ENCODE measurements at places on chromosomes 12 and 14.

GRCh38 chr12:108910336-108910735 is 30.4 kb downstream of the DAO start:
- no peak for DNase-seq

DNA sequence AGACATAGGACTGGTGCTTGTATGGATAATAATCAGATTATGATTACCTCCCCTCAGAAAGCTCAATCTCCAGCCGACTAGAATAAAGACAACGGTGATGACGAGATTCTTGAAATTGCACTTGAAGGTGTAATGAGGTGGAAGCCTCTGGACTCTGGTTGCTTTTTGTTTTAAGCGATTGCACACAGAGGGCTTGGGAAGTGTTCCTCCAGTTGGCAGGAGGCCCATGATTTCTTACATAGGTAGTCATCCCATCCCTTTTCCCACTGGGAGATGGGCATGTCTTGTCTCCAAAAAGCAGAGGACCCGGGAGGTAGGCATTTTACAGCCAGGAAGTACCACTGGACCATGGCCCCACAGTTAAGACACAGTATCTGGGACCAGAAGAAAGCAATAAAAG is 165.7 kb upstream of the FKBP4 start:
- DNase-seq = no peak

- DNase-seq = no peak
Observed at GRCh38 chr12:6266971-6267721, 43.3 kb upstream of the PLEKHG6 start.

DNA sequence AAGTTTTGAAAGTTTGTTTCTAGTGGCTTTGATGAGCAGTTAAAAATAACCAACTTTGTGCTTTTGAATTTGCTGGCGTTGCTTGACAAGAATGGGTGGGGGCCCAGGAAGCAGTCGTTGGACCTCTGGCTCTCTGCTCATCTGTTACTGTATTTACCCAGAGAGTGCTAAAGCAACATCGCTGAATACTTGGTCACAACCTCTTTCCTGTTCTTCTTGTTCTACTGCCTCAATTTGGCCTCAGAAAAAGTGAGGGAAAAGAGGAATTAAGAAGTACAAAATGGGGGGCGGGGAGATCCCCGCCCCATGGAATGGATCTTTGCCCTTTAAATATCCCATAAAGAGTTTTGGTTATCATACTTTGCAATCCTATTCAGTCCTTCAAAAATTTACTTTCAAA is 221.5 kb upstream of the G2E3 start:
- no peak for DNase-seq

GRCh38 chr14:69675877-69676416 is 64.6 kb downstream of the SUSD6 start:
- no peak for DNase-seq

GRCh38 chr14:96888158-96888557 is 91.0 kb downstream of the VRK1 start:
- no peak for DNase-seq

DNA sequence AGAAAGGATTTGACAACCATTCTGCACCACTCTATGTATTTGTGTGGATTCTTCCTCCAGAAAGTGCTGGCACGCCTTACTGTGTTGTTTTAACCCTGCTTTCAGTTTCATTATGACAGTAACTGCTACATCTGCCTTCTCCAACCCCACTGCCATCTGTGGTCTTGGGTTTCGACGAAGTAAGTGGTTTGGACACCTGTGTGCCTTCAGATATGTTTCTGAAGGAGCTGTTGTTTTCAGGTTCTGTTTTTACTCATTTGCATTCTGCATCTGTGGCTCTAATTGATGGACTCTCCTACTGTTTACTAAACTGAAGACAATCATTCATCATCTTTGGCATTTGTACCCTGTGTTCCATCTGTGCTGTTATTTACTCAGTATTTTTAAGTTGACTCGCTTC is 4.1 kb downstream of the TSHR start:
- DNase-seq = no peak

- DNase-seq = no peak
Observed at GRCh38 chr12:71057330-71057729, 100.5 kb downstream of the TSPAN8 start.

GRCh38 chr12:68264158-68264855 is 10.9 kb upstream of the IL22 start:
- no peak for DNase-seq

GRCh38 chr12:106211973-106212372 is 35.8 kb downstream of the CKAP4 start:
- DNase-seq = no peak

GRCh38 chr14:59407246-59408010 is 57.8 kb downstream of the GPR135 start:
- DNase-seq = no peak

- DNase-seq = no peak
Observed at GRCh38 chr14:22266683-22267082, 322.3 kb downstream of the DAD1 start.

- no peak for DNase-seq
Observed at GRCh38 chr14:30873308-30874119, 845 bp upstream of the COCH start.

- DNase-seq = no peak
Observed at GRCh38 chr12:95718006-95718431, 72.5 kb downstream of the NTN4 start.

- DNase-seq = no peak
Observed at GRCh38 chr14:35285168-35286002, 6.8 kb upstream of the PSMA6 start.

All from COLO829 (cell line).